ENCODE measurements at places on chromosomes 11 and 22. TPM values are rescaled to one million over a fixed set of nuclear protein-coding genes. Genes with fewer than 3 reads are reported as not detected.

GRCh38 chr11:105705786-105706530 is 96.1 kb downstream of the GRIA4 start:
- DNase-seq, result no peak

- peak; percentile 32 for DNase-seq
Measured at GRCh38 chr11:36509201-36509639, 852 bp downstream of the TRAF6 start.

- DNase-seq, result no peak
Measured at GRCh38 chr11:123753110-123753509, 1.2 kb downstream of the OR6X1 start.

- DNase-seq, result no peak
Measured at GRCh38 chr11:92766698-92767097, 202.8 kb upstream of the MTNR1B start.

DNA sequence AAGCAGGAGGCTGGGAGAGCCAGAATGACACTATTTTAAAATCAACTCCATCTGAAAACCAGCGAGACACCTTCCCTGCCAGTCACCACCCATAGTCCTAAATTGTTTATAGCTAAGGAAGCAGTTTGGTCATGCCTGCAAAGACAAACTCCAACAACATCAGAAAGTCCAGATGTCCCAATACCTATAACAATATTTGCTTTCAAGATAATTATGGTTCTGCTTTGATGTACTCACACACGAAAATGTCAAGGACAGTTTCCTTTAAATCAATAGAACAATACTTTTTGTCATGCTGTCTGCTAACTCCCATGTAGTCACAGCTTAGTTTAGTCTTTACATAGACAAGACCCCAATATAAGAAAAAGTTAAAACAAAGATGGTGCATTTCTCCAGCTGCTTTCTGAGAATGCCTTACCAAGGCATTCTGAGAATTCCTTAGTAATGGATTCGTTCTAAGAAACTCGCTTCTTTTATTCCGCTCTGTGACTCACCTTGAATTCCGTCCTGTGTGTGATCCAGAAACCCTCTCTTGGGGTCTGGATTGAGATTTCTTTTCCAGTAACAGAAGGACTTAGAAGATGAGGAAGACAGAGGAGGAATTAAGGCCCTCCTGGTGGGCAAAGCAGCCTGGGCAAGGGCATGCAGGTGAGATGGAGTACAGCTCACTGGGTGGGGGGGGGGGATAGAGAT is 9.6 kb upstream of the SCGB2A2 start:
- no peak for DNase-seq

GRCh38 chr11:833114-833791 is 501 bp downstream of the CD151 start:
- DNase-seq, result no peak

GRCh38 chr11:100956351-100956750 is 173.3 kb downstream of the PGR start:
- DNase-seq, result no peak

DNA sequence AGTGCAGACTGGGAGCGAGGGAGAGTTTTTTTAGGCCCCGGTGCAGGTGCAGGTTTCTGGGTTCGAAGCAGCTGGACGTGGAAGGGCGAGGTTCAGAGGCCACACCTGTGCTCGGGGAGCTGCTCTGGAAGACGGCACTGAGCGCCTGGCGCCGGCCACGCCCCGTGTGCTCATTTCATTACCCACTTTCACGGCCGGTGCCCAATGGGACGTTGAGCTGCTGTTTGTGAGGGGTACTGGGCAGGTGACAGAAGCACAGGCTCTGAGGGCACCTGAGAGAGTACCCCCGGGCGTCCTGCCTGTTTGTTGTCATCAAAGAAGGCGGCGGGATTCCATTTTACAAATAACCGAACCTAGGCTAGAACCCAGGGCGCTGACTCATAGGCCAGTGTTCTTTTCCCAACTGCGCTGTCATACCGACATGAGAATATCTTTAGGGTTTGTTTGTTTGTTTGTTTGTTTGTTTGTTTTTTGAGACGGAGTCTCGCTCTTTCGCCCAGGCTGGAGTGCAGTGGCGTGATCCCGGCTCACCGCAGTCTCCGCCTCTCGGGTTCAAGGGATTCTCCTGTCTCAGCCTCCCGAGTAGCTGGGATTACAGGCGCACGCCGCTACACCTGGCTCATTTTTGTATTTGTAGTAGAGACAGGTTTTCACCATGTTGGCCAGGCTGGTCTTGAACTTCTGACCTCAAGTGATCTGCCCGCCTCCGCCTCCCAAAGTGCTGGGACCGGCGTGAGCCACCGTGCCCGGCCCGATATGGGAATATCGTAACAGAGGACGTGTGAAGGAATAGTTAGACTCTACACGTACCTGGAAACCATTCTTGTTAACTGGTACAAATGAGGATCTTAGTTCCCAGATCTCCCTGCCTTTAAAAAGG is 16.6 kb upstream of the SPTBN2 start:
- no peak for DNase-seq

Gene OR8B12
- polyA plus RNA-seq, result not detected

Gene CALCA
- not detected for polyA plus RNA-seq

DNA sequence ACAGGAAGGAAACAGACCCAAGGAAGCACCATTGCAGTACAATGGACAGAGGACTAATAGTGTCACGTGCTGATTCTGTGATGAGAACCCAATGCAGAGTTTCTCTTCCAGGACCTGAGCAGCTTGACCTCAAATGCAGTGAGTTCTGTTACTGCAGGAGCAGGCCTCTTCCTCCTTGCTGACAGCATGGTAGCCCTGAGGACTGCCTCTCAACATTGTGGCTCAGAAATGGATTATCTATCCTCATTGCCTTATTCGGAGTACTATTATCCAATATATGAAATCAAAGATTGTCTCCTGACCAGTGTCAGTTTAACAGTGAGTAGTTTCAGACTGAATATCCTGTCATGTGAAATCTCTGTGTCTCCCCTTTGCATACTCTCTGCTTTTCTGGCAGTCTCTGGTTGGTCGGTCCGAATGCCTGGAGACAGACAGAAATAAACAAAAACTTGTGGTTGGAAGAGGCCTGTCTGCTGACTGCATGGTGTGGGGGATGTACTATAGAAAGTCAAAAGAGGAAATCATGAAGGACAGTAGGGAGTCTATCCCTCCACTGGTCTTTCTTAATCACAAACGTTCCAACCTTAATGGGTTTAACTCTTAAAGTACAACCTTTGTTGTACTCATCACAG is 6.9 kb upstream of the MS4A14 start:
- DNase-seq, result no peak

- DNase-seq, result no peak
Measured at GRCh38 chr11:61279934-61280659, 15.0 kb downstream of the VWCE start.

DNA sequence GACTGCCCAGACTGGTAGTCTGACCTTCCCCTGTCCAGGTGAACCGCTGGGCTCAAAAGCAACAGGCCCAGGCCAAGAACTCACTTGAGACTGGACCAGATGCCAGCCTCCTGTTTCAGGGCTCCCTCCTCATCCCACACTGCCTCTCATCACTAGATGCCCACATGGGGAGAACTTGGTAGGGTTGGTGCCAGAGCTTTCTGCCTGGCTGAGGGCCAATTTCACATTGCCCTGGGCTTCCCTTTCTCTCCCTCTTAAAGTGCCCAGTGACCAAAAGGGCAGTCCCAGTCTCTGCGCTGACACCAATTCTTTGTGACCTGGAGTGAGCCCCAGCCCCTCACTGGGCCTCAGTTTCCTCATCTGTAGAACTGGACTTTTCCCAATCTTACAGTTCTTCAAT is 41.7 kb downstream of the C11orf58 start:
- no peak for DNase-seq

- no peak for DNase-seq
Measured at GRCh38 chr11:24351179-24351578, 145.7 kb upstream of the LUZP2 start.

Gene GTF2H1
- polyA plus RNA-seq, result 29.3 TPM

Gene OLFML1
- polyA plus RNA-seq, result 46.0 TPM

DNA sequence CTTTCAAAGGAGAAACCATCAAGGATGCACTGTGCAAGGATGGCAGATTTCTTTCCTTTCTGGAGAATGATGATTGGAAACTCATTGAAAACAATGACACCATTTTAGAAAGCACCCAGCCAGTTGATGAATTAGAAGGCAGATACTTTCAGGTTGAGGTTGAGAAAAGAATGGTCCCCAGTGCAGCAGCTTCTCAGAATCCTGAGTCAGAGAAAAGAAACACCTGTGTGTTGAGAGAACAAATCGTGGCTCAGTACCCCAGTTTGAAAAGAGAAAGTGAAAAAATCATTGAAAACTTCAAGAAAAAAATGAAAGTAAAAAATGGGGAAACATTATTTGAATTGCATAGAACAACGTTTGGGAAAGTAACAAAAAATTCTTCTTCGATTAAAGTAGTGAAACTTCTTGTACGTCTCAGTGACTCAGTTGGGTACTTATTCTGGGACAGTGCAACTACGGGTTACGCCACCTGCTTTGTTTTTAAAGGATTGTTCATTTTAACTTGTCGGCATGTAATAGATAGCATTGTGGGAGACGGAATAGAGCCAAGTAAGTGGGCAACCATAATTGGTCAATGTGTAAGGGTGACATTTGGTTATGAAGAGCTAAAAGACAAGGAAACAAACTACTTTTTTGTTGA is 9.8 kb downstream of the FAM111A start:
- DNase-seq, result no peak

DNA sequence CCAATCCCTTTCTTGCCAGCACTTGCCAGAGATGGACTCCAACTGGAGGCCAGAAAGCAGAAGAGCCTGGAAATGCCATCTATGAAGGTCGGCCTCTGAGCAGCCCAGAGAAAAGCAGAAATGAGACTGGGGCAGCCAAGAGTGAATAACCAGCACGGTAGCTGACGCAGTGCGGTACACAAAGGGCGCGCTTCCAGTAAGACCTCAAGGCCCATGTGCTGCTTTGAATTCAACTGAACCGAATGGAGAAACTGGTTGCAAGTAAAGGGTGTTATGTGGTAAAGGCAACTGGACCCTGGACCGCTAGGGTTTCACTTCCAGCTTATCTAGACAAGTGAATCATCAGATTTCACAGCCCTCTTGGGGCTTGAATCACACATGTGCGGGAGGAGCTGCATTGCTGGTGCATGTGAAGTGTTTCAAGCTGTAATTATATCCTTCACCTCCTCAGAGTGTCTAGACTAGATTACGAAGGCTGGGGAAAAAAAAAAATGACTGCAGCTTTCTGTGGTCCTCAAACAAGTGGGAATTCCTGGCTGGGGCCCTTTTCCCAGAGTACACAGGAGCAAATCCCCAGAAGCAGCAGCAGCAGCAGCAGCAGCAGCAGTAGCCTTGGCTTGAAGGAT is 128.9 kb downstream of the CCDC34 start:
- DNase-seq, result no peak

GRCh38 chr11:44708523-44709280 is 18.1 kb upstream of the TSPAN18 start:
- no peak for DNase-seq

GRCh38 chr11:79098146-79098545 is 342.7 kb downstream of the TENM4 start:
- DNase-seq, result no peak

DNA sequence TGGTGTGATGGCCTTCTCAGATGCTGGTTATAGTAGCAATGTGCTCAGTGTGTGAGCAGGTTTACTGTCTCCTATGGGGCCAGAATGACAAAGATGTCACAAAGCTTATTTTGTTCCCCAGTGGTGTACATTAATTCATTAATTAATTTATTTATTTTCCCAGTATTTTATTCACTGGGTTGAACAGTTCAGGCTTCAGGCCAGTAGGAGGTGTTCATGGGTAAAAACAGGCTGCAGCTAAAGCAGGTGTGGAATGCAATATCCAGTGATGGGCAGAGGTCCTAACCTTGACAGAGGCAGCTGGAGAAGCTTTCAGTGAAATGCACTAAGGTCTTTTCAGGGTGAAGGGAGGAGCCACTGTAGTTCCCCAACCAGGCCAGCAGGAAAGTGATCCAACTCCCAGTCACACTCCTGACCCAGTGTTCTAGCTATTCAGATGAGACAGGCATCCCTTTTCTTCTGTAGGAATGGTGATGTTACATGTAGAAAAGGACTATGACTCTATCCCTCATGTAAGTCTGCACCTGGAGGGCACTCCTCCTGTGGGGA is 7.8 kb upstream of the FANCF start:
- DNase-seq, result no peak

GRCh38 chr11:120306519-120307242 is 18.4 kb upstream of the TLCD5 start:
- no peak for DNase-seq

Gene LRRC74B
- 0.18 TPM for polyA plus RNA-seq

Gene SLC25A22
- polyA plus RNA-seq, result 11.7 TPM

Gene HSPA8
- 1,794 TPM for polyA plus RNA-seq

GRCh38 chr22:22098457-22099193 is 116.0 kb upstream of the TOP3B start:
- DNase-seq, result no peak

DNA sequence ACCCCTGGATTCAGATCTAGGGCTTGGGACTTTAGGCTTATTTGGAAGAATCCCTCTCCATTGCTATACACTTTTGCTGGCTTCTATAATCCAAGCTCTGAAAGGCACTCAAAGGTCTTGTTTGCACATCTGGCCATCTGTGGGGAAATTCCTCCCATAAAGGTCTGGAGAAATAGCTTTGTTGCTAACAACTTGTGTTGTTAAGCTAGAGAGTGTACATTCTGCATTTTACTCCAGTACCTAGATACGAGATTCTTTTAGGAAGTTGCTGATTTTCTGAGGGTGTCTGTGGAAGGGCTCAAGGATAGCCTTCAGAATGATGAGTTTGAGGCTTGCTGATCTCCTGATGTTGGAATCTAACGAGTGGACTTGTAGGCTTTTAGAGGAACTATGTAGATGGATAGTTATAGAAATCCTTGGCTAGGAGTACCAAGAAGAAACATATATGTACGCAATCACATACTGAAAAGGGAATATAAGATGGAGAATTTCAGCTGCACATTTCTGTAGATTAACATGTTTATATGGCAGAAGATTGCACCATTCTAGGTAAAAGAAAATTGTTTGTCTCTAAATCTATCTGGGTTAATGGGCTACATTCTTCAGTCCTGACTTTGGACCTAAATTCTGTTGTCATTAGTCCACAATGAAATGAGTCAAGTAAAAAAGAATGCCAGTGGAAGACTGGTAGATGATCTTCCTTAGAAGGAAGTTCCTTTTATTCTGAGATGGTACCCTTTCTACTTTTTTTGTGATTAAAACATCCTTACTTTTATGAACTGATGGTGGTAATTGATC is 51.0 kb downstream of the UBASH3B start:
- no peak for DNase-seq

All from muscle of arm (tissue), 14 donors.